ENCODE measurements at places on chromosomes 16 and 17. TPM values are rescaled to one million over a fixed set of nuclear protein-coding genes. Genes with fewer than 3 reads are reported as not detected.

Gene RRAD
- total RNA-seq = 1.1 TPM

Gene TP53TG3C
- not detected for total RNA-seq

Gene ABCA10
- 4.2 TPM for total RNA-seq

Gene TP53TG3B
- not detected for total RNA-seq

Gene KRTAP1-1
- total RNA-seq = not detected

Gene CIITA
- total RNA-seq = 0.69 TPM

Gene MRPL28
- 69.6 TPM for total RNA-seq

Gene TEKT3
- 0.54 TPM for total RNA-seq

Gene SPSB3
- total RNA-seq = 80.4 TPM

Gene MFAP4
- 37.7 TPM for total RNA-seq

Gene RNU2-1
- 9,258 TPM for total RNA-seq

Gene KRT15
- total RNA-seq = not detected
